Thoracic aorta (tissue), 2 donors: ENCODE measurements at places on chromosomes 2 and 18. TPM values are rescaled to one million over a fixed set of nuclear protein-coding genes. Genes with fewer than 3 reads are reported as not detected.

DNA sequence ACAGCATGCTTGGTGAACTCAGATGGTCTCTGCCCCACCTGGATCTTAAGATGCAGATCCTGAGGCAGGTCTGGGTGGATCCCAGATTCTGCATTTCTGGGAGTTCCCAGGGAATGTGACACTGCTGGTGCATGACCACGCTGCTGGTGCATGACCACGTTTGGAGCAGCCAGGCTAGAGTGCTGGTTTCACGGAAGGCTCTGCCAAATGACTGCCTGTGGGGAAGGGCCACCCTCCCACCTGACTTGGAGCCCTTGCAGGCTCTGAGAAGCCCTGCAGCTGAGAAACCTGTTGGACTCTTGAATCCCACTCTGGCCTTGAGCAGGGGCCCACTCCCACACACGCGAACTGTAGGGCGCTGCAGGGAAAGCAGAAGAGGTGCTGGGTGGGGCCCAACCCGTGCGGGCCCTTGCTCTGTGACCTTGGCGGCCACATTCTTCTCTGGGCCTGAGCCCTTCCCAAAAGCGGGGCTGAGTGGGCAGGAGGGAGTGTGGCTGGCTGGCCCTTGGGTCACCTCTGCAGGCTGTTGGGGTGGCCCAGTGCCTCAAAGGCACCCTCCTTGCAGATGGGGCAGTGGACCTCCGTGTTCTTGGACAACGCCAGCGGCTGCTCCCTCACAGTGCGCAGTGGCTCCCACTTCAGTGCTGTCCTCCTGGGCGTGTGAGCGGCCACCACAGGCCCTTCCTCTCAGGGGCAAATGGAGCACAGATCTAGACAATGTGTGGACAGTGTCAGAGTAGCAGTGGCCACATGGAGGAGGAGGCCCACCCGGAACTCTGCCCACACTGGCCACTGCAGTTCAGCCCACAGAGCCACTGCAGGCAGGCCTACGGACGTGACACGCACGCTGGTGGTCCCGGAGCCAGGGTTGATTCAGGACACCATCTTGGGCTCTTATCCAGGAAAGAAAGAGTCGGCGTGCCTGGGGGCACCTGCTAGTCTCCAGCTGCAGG lies 7.9 kb downstream of the ERFE start:
- no peak for DNase-seq

- no peak for DNase-seq
These were observed 44.3 kb upstream of the ASB1 start for GRCh38 chr2:238382381-238382781.

- no peak for DNase-seq
These were observed 530.6 kb downstream of the CCDC85A start for GRCh38 chr2:56714400-56714799.

GRCh38 chr2:20291106-20291564 lies 59.5 kb downstream of the PUM2 start:
- DNase-seq, result no peak

DNA sequence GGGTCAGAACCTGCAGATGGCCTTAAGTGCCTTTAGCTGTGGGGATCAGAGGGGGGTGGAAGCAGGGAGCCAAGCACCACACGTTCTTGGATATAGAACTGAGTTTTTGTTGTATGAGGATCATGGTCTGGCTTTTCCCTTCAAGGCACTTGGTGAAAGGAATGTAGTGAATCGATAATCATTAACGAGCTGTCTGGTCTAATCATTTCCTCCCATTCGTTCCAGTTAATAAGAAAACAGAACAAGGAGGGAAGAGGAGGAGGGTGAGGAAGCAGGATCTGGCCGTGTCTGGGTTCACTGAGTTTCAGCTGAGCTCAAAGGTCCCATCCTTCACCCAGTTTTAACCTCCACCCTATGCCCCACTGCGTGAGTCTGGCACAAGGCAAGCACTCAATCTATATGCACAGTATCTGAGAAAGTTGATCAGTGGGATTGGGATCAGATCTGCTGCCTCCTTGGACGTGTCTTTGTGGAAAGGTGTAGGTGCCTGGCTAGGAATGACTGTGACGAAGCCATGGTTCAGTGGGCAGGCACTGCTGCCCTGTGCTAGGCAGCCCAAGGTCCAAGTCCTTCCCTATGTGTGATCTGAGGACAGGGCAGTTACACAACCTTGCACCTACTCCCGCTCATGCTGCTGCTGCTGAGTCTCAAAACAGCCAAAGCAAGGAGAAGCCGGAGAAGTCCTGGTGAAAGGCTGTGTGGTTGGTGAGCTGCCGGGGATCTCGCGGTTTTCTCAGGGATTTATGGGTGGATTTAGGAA lies 54.8 kb downstream of the GALNT14 start:
- DNase-seq, result no peak

- DNase-seq, result no peak
These were observed 65.1 kb downstream of the TMEM182 start for GRCh38 chr2:102826904-102827303.

GRCh38 chr18:45958730-45959129 lies 8.4 kb downstream of the EPG5 start:
- DNase-seq, result no peak

DNA sequence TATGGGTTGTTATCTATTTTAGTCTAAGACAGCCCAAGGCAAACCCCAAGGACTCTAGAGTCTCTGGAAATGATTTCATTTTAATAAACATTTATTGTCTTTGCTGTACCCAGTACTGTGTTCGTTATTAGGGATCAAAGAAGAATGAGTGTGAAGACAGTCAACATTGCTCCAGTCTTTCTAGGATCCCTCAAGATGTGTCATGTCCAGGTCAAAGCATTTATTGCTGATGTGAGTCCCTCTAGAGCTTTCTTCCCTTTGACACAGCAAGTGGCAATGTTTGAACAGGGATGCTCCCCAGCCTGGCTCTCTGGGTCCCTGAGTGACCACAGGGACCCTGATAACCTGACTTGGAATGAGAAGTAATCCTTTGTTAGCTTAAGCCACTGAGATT lies 123.1 kb upstream of the STK17B start:
- DNase-seq, result no peak

DNA sequence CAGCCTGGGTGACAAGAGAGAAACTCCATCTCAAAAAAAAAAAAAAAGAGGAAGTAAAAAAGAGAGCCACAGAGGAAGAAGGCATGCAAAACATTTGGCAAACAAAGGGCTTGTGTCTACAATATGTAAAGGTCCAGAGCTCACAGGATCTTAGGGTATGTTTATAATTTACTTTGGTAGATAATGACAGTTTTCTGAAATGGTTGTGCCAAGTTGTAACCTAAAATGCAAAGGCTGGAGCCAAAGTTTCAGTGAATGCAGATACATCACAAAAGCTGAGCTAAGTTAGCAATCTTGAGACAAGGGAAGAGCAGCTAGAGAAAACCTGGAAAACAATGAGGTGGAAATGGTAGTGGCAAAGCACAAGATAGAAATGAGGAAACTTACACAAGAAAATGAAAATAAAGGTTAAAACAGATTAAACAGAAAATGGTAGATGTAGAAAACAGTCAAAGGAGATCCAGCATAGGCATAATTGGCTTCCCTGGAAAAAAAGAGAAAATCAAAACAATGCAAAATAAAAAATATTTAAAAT lies 77.5 kb upstream of the HK2 start:
- no peak for DNase-seq

GRCh38 chr2:187875261-187876141 lies 321.3 kb upstream of the TFPI start:
- no peak for DNase-seq

DNA sequence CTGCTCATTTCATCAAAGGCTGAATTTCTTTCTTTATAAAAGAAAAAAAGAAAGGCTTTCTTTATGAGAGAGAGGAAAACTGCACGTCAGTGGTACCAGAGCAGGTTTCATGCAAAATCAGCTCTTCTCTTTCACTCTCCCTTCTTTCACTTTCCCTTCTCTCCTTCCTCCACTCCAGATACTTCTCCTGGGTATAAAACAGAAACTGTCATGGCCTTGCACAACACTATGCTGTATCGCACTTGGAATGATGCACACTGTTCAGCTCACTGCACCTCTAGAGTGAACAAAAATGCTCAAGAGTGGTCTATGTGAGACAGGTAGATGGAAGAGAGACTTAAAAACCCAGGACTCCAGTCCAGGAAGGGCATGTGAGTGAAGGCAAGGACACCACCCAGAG lies 73.8 kb downstream of the KLF7 start:
- no peak for DNase-seq

GRCh38 chr2:46557788-46558187 lies 78.4 kb downstream of the TMEM247 start:
- no peak for DNase-seq

DNA sequence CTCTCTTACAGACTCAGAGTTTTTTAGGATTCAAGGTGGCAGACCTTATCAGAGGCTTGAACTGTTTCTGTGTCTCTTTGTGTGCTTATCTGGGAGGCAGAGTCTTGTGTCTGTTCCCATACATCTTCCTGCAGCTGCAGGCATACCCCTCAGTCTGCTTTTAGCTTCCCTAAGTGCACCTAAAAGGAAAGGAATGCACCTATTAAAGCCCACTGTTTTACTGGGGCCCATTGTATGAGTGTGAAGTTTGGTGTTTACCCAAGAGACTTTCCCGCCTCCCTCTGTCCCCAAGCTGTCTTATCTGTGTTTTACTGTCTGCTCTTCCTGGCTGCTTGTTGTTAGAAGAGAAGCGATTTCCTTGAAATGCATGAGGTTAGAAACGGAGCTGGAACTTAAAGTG lies 1757.3 kb upstream of the PIK3C3 start:
- no peak for DNase-seq

- no peak for DNase-seq
These were observed 161.5 kb upstream of the NT5C1B start for GRCh38 chr2:18750672-18751554.

DNA sequence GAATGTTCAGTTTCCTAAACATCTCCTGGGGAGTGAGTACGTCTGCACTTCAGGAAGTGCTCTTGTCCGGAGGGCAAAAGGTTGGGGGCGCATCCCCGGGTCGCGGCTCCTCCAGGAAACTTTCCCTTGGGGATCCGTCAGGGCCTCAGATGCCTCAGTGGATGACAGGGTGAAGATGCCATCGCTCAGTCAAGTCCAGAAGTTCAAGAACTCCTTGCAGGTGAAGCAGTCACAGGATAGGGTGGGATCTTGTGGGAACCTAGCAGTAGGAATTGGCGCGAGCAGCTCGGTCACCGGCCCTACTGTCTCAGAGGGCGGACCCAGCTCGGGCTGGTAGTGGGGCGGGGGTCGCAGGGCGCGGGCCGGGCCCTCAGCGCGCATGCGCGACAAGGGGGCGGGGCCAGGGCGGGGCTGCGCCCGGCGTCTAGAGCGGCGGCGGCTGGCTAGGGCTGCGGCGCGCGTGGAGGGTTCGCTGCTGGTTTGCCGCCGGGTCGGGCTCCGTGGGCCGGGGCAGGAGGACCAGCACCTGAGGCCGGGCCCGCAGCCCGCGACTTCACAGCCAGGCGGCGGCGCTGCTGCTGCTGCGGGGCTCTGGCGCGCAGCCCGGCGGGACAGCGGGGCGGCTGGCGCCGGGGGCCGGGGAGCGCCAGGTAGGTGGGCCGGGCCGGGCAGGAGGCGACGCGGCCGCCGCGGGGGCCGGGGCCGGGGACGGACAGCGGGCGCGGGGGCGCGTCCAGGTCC lies at the start of gene INPP4A:
Gene INPP4A (plus strand): TSS at position 423 of the 741 bp plus-strand sequence. CDS start 75,191 bp downstream, outside the sequence.
- DNase-seq, result no peak

DNA sequence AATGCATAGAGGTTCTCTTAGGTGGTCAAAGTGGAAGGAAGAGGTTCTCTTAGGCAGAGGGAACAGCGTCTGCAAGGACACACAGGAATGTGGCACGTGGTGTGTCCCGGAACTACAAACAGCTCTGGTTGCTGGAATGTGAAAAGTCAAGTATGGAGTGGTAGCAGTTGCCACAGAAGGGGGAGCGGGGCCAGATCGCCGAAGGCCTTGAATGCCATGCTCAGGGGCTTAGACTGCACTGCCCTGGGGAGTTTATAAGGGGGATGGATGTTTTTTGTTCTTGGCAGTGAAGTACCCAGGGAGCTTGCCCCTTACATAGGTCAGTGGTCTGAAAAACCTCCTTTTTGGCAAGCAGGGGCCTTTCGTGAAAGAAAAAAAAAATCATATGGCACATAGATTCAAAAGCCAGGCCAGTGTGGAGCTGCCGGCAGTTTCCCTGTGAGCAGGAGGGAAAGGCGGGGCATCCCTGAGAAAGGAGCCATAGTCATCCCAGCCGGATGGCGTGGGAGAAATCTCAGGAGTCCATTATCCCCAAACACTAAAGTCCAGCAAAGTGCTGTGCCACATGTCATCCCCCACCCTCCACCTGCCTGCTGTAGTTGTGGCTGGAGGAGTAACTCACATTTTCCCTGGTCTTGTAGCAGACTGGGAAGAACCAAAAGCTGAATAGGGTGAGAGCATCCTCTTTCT lies 45.4 kb downstream of the GORASP2 start:
- DNase-seq, result no peak

DNA sequence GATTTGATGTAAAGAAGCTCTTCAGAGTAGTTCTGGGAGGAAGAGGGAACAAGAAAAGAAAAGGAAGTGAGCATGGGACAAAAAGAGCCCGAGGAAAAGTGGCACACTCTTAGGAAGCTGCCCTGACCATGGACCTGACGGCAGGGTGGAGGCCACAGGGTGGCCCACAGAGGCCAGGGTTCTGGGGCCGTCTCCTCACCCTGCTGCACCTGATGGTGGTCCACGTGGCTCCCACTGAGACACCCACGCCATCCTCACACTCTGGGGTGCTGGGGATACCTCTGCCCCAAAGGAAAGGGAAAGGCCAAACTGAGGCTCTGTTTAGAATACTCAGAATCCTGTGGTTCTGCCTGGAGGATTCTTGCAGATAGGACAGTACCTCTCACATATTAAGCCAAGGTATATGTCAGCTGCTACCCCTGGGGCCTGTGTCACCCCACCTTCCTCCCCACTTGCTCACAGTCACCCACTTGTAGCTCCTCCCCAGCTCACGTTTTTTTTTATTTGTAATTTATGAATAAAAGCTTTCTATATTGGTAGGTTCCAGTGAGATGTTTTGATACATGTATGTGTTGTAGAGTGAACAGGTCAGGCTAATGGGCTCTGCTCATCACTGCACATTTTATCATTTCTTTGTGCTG lies 171.1 kb downstream of the LDLRAD4 start:
- no peak for DNase-seq

GRCh38 chr18:24111936-24112335 lies 26.9 kb upstream of the CABYR start:
- no peak for DNase-seq

DNA sequence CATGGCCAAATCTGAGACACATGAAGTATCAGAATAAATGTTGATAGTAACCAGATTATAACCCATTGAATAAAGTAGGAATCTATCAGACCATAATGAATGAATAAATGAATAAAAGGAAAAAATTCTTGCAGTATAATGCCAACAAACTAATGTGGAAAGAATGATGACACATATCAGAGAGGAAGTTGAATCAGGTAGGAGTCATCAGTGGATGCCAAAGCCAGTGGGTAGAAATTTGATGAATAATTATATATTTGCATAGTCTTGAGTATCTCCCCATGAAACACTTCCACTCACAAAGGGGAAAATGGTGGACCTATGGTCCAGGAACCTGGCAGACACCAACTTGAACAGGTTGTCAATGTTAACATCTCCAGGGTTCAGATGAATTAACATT lies 68.6 kb downstream of the GALNT3 start:
- no peak for DNase-seq

Gene DES
- 146 TPM for total RNA-seq

Gene HK2
- total RNA-seq, result 13.4 TPM

Gene C1QL2
- not detected for total RNA-seq

Gene VWC2L
- total RNA-seq, result not detected
